Pancreas (tissue), 10 donors: ENCODE measurements at places on chromosomes 7 and 10.

DNA sequence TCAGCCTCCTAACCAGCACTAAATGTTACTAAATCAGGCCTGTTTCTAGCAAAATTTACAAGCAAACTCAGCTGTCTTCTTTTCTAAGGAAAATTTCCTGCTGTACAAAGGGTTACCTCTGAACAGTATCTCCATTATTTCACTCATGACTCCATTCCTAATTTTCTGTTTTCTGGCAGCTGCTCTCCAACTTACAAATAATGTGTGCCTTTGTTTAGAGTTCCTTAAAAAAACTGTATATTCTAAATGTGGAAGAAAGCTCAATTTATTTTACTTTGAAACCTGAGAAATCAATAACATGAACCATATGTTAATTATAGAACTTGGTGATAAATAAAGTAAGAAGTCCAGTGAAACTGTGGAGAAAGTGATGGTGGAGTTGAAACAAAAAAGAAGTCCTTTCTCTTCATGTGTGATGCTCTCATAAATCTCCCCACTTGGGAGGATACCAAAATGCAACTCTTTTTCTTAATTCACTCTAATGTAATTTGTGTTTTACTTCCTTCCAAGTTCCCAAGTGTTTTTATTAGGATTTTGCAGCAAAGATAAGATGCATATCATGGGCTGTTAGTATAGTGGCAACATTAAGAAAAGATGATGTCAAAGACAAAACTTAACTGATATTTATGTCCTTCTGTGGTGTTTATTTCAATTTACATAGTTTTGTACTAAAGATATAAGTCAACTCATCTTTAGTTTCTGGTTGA is 74.8 kb downstream of the CDK6 start:
- no peak for DNase-seq

DNA sequence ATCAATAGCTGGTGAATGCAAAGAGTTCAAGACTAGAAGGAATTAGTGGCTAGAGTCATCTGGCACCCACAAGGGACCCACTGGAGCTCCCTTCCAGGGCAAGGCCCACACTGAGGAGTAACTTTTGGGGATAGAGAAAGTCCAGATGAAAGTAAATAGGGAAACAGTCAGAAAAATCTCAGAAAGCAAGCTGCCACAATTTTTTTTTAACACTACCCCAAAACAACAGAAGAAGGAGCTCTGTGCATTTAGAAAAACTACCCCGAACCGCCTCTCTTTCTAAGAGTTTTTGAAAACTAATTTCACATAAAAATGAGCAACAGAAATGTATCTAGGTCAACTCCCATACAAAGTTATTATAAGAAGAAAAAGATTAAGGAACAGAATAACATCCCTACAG is 42.2 kb downstream of the AOAH start:
- no peak for DNase-seq

- no peak for DNase-seq
Measured at GRCh38 chr7:68107261-68107660, 1110.6 kb downstream of the TYW1 start.

DNA sequence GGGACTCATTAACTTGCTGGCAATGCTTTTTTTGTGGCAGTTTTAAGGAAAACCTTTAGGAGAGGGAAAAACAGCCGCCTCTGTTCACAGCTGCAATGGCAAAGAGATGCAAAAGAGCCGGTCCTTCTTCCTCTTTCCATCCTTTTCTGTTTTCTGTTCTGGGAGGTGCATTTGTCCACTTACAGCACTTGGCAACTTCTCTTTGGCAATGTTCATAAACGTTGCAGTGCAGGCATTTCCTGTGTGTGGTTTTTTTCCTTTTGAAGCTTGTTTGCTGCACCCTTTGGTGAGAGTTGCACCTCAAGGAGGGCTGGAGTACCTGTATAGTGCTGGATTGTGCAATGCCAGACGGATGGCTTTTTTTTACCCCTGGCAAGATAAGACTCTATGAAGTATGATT is 53.9 kb upstream of the HABP2 start:
- no peak for DNase-seq

GRCh38 chr7:35374858-35375257 is 121.0 kb upstream of the TBX20 start:
- DNase-seq, result no peak
